ENCODE measurements at places on chromosomes 2 and 18. TPM values are rescaled to one million over a fixed set of nuclear protein-coding genes. Genes with fewer than 3 reads are reported as not detected.

REG3A gene
- not detected for total RNA-seq

GRCh38 chr2:205628422-205628821 lies 53.9 kb upstream of the NRP2 start:
- no peak for ATAC-seq

GRCh38 chr2:132911726-132912724 lies 242.0 kb upstream of the LYPD1 start:
- ATAC-seq: no peak

NT5DC4 gene
- total RNA-seq: not detected

GRCh38 chr2:145431181-145431951 lies 911.4 kb upstream of the ZEB2 start:
- no peak for ATAC-seq

ACOXL gene
- 0.34 TPM for total RNA-seq

DNA sequence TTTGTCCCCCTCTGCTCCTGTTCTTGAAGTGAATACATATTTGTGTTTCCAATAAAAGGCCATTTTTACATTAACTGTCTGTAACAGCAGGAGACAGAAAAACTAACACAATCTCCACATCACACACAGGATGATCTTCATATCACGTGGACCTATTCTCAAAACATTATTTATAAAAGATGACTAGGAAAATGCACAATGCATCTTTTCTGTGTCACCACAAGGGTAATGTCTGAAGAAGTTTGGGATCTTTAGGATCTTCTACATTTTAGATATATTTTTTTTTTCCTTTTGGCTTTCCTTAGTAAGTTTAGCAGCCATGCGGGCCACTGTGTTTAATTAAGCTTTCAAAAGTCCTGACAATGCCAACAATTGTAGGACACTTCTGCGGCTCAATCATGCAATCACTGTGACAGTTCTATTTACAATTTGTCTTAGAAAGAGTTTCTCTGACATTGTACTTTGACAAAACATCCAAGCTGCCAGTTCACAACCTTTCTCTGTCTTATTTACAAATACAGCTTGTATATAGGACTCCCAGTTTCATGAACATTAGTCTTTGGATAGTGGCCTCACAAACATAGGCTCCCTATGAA lies 12.3 kb downstream of the BCL11A start:
- no peak for ATAC-seq

- peak; percentile 45 for ATAC-seq
These were observed 580 bp downstream of the NEDD4L start for GRCh38 chr18:58044370-58045241.

DNA sequence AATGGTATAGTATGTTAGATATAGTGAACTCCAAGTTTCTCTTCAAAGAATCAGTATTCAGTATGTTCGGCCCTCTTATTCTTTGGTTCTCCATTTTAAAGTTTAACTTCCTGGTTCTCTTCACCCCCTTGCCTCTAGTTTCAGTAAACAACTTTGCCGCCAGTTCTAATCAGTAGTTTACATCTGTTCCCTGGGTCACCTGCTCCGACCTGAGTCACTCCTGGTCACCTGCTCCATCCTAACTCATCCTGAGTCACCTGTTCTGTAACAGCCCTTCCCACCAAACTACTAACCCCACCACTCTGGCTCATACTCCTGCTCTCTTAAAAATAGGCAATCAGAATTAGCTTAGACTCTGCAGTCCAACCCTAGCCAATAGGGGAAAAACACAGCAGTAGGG lies 23.7 kb upstream of the TEX51 start:
- no peak for ATAC-seq

DNA sequence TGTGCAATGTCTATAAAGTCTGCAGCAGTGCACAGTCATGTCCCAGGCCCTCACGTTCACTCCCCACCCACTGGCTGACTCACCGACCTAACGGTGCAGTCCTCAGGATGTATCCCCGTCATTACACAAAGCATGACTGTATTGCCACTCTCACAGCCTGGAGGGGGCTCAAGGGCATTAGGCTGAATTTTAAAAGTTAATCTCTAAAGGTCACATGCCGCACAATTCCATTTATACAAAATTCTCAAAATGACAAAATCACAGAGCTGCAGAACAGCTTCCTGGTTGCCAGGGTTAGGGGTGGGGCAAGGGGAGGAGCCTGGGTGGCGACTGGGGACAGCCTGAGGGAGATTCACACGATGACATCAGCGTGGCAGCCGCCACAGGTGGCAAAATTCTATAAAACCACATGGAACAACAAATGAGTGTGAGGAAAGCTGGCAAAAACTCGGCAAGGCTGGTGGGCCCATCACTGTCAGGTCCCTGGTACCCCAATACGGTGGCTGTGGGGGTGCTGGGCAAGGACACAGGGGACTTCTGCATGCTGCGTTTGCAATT lies 97.6 kb downstream of the NDUFA10 start:
- peak; percentile 100 for ATAC-seq

GRCh38 chr2:45889053-45889452 lies 237.6 kb downstream of the PRKCE start:
- ATAC-seq: peak; percentile 70

DNA sequence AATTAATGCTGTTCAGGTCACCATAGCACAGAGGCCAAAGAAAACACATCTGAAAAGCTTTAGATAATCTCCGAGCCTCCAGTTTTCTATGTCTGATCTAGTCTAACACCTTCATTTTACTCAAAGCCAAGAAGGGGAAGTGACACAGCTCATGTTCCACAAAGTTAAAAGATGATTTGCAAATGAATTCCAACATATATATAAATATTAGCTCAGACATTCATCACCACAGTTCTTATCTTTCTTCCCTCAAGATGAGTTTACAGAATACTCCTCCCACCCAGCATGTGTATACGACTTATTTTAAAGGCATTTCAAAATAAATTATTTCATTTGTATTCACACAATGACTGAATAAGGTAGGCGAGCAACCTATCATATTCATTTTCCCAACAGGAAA lies 82.4 kb downstream of the AAK1 start:
- ATAC-seq: no peak

DNA sequence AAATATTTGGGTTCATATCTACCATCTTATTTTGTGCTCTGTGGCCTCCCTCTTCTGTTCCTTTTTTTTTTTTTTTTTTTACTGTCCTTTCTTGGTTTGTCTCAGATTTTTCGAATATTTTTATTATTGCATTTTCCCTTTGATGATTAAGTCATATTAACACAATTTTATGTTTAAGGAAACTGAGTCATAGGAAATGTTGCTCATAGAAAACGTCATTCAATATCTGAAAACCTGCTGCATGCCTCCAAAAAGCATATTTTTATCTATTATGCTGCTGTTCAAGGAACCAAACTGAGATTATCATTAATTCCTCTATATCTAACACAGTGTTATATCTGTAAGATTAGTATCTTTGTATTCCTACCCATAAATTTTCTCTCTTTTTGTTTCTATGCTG lies 614.3 kb upstream of the SLC8A1 start:
- ATAC-seq: no peak
